D341Med (cell line): ENCODE measurements at places on chromosomes 12 and 14.

- DNase-seq, result no peak
These were observed 15.3 kb upstream of the DGLUCY start for GRCh38 chr14:91098591-91098990.

- DNase-seq, result no peak
These were observed 52.0 kb downstream of the CRACR2A start for GRCh38 chr12:3700861-3701260.

- no peak for DNase-seq
These were observed 36.6 kb downstream of the TC2N start for GRCh38 chr14:91830777-91831176.

GRCh38 chr12:10901427-10901826, 7.9 kb downstream of the TAS2R13 start:
- DNase-seq, result no peak

DNA sequence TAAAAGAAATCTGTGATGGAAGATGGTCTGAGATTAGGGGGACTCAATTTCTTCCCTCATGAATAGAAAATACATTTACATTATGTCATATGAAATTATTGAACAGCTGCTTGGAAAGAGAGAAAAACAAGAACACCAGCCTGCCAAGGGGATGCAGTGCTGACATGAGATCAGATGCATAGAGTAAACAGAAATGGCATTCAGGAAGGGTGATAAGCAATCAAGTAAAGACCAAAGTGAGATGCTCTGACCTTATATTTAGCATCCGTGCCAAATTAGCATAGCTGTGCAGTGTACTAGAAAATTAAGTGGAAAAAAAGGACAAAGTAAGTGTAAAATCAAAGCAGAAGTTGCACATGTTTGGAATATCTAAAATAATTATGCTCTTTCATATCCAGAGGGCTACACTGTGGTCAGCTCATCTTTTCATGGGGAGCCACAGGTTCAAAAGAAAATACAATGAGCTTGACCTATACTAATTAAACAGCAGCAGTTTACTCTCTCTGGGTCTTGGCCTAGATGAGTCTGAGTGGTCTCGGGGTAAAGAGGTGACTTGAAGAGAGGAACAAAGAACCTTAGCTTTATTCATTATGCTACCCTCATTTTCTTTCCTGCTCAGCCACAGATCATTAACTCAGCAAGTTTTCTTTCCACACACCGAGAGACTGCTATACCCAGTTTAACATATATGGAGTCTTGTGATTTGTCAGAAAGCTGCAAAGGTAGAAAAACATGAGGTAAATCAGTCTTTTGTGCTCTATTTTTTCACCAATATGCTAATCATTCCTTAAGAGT, 359.4 kb upstream of the FOXG1 start:
- DNase-seq, result no peak

- DNase-seq, result no peak
These were observed 18.6 kb upstream of the PLEKHG3 start for GRCh38 chr14:64685371-64686281.

DNA sequence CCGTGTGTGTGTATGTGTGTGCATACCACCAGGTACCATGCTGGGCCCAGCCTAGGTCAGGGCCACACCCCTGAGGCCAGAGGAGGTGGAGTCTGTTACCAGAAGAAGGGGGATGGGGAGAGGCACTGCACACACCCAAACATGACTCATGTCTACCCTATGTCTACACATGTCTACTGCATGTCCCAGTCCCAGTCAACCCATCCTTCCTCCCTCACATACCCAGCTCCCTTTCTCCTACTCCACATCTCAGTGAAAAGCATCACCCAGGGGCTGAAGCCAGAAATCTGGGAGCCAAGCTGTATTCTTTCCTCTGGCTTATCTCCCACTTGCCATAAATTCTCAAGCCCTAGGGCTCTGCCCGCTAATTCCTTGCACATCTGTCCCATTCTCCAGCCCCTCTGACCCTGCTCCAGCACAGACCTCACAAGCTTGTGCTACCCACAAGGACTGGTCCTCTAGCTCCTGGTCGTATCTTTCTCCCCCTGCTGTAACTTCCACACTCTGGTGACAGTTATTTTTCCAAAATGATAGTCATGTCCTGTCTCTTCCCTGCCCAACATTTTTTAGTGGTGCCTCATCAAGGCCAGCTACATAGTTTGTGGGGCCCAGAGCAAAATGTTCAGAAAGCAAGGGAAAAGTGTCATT, 18.0 kb upstream of the APPL2 start:
- DNase-seq, result no peak

GRCh38 chr12:50569321-50569720, 64.5 kb downstream of the DIP2B start:
- no peak for DNase-seq

DNA sequence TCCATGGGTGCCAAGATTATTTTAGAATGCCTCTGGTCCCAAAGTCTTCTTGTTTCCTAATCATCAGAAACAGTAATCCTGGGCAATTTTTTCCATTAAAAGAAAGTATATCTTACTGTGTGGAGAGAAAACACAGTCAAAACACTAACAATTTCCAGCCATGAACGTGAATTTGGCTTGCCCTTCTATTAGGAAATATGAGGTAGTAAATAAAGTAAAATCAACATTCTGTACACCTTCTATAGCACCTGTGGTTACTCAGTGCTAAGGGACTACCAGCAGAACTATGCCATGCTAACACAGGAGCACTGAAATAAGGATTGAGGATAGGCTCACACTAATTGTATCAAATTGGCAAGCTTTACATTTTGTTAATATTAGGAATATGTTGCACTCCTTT, 60.1 kb downstream of the NTN4 start:
- DNase-seq, result no peak

GRCh38 chr14:104280902-104281767, 142.7 kb downstream of the KIF26A start:
- DNase-seq, result peak; percentile 31

DNA sequence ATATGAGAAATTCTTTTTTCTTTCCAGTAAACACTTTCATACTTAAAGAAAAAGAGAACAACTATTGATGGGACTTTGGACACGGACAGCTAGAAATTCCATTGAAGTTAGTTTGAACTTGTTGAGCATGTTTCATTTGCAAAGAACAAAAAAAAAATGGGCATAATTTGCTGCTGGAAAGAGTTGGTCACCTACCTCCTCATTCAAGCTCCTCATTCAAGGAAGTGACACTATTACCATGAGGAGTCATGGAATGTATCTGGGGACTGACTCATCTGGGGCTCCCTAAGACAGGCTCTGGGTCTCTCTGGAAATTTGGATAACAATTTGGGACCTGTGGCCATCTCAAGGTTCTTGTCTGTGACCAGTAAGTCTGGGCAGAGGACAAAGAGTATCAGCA, 50.4 kb downstream of the KICS2 start:
- DNase-seq, result no peak

DNA sequence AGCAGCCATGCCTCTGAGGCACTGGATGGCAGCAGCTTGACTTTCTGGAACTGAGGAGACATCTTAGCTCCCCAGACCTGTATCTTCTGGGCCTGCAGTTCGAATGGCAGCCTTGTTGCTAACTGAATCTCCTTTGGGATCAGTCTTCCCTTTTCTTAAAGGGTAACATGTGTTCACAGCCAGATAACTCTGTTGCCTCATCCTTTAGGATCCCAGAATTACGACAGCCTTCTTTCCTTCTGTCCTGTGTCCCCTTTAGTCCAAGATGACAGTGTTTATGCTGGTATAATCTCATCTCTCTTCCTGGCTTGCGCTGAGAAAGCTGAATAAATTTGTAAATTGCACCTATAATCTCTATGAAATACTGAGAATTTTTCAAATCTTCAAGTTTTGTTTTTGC, 9.1 kb upstream of the ERC1 start:
- DNase-seq, result no peak

DNA sequence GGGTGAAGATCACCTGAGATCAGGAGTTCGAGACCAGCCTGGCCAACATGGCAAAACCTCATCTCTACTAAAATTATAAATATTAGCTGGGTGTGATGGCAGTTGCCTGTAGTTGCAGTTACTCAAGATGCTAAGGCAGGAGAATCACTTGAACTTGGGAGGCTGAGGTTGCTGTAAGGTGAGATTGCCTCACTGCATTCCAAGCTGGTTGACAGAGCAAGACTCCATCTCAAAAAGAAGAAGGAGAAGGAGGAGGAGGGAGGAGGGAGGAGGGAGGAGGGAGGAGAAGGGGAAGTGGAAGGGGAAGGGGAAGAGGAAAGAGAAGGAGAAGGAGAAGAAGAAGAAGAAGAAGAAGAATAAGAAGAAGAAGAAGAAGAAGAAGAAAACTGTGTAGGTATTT, 17.0 kb downstream of the RNASE10 start:
- DNase-seq, result no peak

DNA sequence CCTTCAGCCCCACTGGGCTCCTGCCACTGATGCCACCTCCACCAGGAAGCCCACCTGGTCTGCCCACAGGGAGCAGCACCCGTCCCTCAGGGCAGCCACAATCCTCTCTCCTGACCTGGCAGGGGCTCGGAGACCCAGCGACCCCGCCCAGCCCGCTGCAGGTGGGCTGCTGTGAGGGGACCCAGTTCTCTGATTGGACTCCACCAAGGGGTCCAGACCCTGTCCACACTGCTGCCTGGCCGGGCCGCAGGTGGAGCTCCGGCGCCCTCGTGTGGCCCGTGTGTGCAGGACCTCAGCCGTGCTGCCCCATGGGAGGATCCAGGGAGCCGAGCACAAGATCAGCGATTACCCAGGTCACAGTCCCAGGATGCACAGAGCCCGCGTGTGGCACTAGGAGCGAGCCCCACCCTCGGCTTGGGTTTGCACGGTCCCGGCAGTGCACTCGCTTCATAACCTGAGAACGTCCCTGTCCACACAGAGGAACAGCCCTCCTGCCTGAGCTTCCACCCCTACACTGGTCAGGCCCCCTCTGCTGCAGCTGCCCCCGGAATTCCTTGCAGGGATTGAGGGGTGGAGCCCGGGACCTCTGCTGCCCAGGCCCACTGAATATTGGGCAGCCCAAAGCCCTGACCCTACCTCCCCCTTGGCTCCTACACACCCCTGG, 35.4 kb upstream of the TMEM179 start:
- peak; percentile 92 for DNase-seq

GRCh38 chr12:28413460-28414109, 223.3 kb downstream of the CCDC91 start:
- DNase-seq, result no peak

DNA sequence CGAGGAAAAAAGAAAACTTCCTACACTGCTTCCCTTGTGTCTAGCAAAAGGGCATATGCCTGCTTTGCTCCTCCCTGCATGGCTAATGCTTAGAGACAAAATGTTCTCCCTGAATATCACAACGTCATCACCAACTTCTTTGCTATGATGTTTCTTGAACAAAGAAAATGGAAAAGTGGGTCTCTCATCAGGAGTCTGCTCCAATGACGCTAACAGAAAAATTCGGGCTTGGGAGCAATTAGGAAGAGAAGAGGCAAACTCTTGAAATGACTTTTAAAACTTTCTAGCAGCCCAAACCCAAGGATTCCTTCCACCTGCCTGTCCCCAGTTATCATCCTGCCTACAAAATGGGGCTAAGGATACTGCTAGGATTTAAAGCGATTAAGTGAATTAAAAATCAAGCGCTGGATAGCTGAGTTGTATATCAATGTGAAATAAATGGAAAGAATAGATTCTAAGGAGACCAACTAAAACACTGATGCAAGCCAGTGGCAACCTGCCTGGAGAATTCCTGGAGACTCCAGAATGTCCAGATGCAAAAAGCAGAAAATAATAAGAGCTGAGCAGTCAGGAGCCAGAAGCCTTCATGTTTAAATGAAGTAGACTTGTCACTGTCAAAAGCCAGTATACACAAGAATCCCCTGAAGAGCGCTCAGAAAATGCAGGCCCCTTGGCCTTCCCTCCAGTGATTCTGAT, 183.8 kb downstream of the DPF3 start:
- DNase-seq, result no peak

- DNase-seq, result no peak
These were observed 727.0 kb downstream of the C12orf50 start for GRCh38 chr12:87302126-87302745.

DNA sequence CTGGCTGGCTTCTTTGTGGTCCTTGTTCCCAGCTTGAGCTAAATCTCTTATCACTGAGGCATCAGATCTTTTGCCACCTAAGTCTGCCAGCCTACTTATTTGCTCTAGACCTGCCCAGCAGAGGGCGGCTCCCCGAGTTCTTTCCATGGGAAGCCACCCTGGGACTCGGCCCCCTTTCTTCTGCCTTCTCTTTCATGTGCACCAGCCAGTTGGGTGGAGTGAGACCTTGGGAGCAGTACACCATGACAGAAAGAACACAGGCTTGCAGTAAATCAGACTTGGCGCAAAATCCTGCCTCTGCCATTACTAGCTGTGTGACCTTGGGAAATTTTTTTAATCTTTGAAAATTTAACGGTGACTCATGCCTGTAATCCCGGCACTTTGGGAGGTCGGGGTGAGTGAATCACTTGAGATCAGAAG, 7.4 kb downstream of the SMAGP start:
- peak; percentile 67 for DNase-seq

DNA sequence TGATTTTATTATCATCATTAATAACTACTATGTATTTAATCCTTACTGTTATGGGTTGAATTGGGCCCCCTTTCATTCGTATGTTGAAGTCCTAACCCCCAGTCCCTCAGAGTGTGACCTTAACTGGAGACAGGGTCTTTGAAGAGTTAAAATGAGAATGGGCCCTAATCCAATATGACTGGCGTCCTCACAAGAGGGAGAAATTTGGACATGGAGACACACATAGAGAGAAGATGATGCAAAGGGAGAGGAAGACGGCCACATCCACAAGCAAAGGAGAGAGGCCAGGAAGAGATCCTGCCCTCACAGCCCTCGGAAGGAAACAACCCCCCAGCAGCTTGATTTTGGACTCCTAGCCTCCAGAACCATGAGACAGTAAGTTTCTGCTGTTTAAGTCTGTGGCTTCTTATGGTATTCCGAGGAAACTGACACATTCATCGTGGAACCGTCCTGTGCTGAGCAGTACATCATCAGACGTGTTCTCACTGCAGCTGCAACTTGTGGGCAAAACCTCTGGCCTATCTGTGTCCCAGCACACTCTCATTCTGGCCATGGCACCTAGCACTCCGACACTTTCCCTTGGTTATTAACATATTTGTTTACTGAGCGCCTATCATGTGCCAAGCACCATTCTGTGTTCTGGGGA, 127.6 kb downstream of the SLC38A6 start:
- DNase-seq, result no peak

DNA sequence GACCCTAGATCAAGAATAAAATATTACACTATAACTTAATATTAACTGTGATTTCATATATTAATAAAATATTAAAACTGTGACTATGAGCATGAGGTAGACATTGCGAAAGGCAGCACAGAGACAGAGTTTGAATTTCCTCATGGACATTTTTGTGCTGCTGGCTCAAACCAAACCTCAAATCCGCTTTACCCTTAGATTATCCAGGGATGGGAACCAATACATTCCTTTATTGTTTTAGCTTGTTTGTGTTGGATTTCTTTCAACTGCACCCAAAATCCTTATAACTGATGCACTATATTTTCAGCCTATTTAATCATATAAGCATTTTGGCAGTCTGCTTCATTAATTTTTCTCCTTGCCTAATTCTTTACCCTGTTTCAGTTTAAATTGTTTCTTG, 436.7 kb downstream of the ATP23 start:
- DNase-seq, result no peak

DNA sequence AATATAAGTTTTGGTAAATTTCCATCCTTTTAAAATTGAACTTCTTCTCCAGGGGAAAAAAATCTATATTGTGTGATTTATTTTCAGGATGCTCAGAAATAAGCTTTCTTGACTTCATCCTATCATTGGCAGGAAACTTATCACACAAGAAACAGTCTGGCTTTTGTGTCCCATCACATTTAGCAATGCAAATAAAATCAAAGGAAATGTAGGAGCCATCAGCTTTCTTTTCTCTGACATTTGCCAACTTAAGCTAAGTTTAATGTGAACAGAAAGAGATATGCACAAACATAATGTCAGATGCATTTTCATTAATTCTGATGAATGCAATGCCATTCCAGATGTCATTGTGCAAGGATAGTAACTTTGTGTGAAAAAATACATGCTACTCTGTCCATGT, 56.6 kb downstream of the LIN7A start:
- DNase-seq, result no peak
